ENCODE measurements at places on chromosomes 5 and 9.

- ATAC-seq, result no peak
Observed at GRCh38 chr5:90408571-90409317, 812 bp downstream of the CETN3 start.

DNA sequence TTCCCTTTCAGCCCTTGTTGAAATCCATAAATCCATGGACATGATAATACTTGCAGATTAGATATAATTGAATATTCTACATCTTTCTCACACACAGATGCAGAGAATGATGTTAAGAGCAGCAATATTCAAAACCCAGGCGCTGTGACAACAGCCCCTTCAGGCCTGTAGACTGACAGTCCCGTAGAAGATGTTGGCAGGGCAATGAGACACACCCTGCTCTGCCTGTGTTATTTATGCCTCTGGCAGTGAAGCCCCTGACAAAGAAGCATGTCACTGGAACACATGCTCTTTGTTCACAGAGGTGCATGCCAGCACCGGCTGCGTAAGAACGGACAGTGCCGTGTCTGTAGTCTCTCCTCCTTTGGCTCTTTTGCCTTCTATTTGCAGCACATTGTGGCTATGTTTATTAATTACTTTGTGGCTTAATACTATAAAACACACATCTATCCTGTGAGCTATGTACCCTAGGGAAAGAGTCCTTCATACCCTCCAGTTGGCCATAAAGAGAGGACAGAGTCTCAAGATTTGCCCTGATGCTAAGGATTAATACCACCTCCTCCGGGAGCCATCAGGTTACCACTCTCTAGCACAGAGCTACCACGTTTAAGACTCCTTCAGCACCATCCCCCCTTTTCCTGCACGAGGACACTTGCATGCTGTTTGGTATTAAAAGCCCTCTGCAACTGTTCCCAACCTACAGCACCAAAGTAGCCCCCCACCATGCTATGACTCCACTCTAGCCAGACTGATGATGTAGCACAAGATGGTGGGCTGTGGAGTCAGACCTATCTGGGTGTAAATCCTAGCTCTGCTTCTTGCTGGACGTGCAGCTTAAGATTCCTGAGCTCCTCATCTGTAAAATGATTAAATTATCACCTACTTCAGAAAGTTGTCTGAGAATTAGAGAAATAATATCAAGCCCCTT lies 2.0 kb upstream of the ANP32B start:
- no peak for ATAC-seq

DNA sequence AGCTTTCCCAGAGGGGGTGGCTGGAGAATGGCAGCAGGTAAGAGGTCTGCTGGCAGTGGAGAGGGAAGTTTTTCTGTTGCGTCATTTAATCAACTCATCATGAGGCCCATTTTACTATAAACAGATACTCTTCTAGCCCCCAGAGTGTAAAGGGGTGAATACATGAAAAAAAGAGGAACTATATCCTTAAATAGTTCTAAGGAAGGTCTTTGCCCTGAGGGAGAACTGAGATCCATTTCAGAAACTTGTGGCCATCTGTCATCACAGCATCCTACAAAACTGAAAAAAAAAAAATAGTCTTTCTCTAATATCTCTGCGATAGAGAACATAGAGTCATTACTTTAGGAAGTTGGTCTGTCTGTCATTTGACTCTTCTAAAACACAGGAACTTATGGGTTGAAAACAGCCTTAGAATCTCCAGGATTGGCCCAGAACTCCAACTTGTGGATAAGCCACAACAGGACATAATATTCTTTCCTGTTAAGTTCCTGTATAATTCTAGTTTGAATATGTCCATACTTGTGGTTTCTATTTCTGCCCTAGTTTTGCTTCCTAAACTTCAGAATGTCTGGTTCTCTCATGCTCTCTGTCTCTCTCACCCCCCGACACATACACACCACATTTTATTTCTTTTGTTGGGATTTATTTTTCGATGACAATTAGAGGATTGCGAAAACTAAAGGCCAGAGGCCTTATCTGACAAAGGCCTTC lies 238.5 kb upstream of the PIK3R1 start:
- no peak for ATAC-seq

GRCh38 chr9:97906236-97906831 lies 16.0 kb downstream of the TRMO start:
- ATAC-seq, result no peak

All from stimulated activated memory B cell treated with anti-CD40 and anti-IgM and Interleukin-4, amounts not matched to agents 10 μg/mL and 1 μg/mL and 100 μg/mL, for 72 hours (primary cell).